ENCODE measurements at places on chromosomes 1 and 21.
A peak's percentile ranks its signal among the peaks of the same experiment; 100 is the strongest.

DNA sequence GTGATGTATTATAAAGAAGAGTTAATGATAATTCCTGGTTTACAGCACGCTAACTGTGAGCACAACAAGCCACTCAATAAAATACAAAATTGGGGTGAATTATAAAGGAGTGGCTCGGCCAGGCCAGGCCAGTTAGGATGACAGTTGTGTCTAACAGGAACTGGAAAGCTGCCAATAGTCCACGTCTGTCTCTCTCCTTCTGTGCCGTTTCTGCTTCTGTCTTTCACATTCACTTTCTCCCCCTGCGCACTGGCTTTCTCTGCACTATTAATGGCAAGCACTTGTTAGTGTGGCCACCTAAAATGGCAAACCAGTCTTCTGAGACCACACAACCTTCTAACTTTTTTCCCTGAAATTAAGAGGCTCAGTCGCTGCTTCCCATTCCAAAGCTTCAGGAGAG, 394.3 kb downstream of the NTNG1 start:
- no peak for DNase-seq

GRCh38 chr1:171912509-171913175, 71.3 kb downstream of the DNM3 start:
- no peak for DNase-seq

GRCh38 chr1:52306227-52307006, 59.6 kb downstream of the CC2D1B start:
- DNase-seq, result no peak

DNA sequence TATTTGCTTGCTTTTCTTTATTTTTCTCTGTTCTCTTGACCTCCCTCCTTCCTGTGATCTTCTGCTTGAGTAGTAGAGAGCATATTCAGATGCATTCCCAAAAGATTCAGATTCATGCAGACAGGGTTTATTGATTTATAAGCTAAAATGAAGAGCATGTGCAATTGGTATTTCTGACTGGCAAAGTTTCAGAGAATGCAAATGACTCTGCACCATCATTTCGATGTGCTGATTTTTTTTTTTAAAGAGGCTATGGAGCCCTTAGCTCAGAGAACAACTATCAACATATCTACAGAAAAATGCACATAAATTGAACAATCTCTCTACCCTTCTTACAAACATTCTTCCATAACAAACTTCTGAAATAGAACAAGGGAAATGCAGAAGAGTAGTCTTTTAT, 312.0 kb downstream of the VAV3 start:
- no peak for DNase-seq

DNA sequence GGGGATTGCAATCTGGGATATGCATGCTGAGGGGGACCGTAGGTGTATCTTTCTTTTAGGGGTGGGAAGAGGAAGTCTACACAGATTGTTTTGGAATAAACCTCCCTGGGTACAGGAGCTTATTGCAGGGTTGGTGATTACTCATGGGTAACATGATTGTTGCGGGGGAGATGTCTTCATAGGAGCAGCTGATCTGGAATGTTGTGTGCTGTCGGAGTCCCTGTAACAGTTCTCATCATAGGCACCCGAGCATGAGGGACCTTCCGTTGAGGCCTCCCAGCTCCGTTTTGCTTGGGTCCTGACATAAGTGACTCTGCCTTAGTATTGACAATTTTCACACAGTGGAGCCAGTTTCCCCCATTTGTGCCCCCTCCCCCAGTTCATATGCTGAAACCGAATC, 4.2 kb upstream of the PRXL2B start:
- no peak for DNase-seq

DNA sequence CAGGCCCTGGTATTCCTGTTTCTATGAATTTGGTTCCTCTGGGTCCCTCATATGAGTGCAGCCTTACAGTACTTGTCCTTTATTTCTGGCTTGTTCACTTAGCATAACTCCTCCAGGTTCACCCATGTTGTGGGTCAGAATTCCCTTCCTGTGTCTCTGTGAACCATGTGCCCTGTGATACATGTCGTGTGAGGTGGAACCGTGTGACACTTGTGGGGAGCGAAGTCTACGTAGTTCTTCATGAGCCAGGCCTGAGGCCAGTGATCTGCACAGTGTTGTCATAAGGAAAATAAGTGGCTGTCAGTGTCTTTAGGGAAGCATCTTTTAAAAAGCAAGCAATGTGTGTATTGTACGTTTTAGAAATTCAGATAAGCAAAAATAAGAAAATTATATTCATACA, 122.8 kb downstream of the GALNT2 start:
- no peak for DNase-seq

DNA sequence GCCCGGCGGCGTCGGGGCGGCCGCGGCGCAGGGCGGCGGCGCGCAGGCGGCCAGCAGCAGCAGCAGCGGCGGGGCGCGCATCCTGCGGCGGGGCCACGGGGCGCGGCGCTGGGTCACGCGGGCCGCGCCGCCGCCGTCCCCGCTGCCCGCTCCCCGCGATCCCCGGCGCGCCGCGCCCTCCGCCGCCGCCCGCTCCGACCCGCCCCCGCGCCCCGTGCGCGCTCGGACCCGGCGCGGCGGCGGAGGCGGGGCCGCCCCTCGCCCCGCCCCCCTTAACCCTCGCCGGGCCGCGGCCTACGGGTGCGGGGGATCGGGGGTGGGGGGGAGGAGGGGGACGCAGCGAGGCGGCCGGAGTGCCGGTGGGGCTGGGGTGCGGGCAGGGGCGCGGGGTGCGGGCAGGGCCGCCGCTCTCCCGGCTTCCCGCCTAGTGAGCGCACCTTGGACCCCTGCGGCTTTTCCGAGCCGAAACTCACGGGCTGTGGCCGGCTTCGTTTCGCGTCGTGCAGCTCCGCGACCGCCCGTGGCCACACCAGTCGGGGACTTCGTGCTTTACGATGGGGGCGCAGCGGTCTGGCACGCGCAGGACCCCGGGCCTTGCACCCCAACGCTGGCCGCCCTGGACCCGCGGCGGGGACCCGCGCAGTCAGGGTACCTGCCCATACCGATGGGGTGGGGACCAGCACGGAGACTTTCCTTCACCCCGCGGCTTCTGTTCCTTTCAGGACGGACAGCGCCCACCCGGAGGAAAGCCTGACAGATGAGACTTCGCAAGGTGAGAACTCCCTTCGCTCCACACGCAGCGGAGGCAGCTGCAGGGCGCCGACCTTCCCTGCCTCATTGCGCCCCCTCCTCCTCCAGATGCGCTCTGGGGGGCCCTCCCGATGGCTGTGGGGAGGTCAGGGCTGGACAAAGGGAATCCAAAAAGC, at the start of gene FNDC10:
FNDC10 (minus strand) TSS at position 201 of the 926 bp plus-strand sequence; CDS start at position 81, 120 bp downstream.
- no peak for DNase-seq

DNA sequence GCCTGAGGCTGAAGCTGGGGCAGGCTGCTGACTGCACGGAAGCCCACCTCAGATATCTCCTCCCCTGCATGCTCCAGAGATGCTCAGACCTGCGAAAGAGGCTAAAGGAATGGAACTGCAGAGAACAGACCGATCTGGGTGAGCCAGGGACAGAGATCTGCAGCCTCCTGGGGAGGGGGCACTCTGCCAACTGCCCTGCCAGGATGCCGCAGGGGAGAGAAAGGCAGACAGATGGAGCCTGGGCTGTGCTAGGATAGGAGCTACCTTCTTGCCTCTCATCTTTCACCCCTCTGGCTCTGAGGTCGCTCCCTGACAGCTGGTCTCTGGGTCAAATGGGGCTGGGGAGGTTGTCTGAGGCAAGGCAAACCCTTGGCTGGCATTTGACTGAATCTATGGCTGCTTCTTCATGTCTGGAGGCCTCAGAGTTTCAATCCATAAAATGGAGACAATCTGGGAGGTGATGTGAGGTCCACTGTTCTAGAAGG, 238.2 kb downstream of the GRIK3 start:
- DNase-seq, result no peak

DNA sequence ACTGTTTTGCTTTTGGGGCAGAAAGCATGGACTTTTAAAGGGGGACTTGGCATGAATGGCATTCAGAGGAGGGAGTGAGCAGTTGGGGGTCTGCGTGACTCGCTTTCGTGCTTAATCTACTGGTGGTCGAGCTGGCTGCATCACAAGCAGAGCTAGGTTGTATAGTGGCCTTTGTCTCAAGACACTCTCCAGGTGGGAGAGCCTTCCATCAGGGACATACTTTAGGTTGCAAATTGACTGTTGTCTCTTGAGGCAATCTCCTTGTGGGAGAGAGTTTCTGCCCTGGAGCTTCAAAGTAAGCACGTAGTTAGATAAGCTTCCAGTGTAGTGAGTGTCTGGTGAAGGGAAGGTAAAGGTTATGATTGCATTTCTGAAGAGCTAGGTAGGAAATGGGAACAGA, 93.9 kb downstream of the C1orf21 start:
- DNase-seq, result no peak

DNA sequence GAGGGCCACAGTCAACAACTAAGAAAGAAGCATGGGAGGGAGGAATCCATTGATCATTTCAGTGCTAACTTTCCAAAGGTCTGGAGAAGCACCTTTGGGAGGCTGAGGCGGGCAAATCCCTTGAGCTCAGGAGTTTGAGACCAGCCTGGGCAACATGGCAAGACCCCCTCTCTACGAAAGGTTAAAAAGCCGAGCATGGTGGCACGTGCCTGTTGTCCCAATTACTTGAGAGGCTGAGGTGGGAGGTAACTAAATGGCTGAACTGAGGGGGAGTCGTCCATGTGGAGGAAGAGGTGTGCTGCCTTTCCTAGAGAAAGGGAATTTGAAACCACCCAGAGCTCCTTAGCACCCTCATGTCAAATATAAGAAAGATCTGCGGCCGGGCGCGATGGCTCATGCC, 16.2 kb downstream of the MASP2 start:
- no peak for DNase-seq

DNA sequence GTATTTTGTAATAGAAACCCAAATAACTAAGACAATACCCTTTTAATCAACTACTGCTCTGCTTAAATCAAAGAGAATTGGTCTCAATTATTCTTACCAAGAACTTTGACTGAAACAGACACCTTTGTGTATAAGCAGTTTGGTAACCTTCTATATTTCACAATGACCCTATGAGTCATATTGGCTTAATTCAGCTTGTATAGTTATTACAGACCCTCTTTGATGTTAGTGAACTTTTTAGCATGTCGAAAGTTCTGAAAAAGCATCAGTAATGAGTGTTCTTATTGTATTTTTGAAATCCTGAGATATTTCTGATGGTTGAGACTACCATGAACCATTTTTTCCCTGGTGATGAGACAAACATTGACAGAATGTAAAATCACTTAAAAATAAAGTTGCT, 43.3 kb upstream of the RABGAP1L start:
- no peak for DNase-seq

GRCh38 chr1:115189814-115190539, 100.7 kb upstream of the TSPAN2 start:
- peak; percentile 83 for DNase-seq

DNA sequence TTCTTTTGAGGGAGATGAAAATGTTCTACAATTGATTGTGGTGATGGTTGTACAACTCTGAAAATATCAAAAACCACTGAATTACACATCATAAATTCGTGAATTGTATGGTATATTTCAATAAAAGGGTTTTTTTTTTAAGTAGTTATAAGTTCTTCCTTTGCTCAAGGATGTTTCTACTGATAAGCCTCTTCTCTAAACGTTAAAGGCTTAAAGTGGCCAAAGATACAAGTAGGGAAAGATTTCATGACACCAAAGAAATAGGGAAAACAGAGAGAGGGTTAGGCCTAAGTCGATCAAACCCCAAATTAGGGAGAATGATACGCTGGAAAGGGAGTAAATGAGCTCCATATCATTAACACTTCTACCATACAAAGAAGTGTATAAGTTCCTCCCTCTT, 4.1 kb downstream of the KDM5B start:
- DNase-seq, result no peak

- no peak for DNase-seq
Measured at GRCh38 chr1:247884797-247885413, 10.5 kb upstream of the OR2W3 start.

- no peak for DNase-seq
Measured at GRCh38 chr1:65247419-65248359, 61.7 kb upstream of the DNAJC6 start.

DNA sequence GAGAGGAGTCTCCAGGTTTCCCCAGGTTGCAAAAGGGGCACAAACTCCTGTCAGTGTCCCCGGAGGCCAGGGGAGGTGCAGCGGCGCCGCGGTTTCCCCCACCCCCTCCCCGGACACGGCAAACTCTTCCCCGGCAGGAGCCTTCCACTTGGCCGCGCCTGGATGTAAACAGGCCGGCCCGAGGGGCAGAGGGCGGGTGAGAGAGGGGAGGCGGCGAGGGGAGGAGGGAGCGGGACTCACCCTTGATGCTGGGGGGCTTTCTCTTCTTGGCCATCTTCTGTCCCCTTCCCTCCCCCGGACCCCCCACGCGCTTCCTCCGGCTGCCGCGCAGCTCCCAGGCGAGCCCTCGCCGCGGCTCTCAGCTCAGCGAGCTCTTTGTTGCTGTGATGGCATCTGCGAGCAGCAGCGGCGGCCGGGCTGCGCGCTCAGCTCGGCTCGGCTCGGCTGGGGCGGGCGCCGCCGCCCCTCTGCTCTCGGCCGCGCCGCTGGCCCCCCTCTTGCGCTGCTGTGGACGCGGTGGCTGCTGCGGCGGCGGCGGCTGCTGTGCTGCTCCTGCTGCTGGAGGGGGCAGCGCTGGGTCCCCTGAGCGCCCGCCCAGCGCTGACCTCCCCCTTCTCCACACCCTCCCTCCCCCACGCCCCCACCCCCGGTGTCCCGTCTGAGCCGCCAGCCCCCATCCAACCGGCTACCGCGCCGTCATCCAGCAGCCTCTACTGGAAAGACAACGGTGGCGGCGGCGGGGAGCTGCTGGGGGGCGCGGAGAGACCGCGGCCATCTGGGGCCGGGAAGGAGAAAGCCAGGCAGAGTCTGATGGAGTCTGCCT, 4.9 kb upstream of the SLC44A5 start:
- peak; percentile 58 for DNase-seq

DNA sequence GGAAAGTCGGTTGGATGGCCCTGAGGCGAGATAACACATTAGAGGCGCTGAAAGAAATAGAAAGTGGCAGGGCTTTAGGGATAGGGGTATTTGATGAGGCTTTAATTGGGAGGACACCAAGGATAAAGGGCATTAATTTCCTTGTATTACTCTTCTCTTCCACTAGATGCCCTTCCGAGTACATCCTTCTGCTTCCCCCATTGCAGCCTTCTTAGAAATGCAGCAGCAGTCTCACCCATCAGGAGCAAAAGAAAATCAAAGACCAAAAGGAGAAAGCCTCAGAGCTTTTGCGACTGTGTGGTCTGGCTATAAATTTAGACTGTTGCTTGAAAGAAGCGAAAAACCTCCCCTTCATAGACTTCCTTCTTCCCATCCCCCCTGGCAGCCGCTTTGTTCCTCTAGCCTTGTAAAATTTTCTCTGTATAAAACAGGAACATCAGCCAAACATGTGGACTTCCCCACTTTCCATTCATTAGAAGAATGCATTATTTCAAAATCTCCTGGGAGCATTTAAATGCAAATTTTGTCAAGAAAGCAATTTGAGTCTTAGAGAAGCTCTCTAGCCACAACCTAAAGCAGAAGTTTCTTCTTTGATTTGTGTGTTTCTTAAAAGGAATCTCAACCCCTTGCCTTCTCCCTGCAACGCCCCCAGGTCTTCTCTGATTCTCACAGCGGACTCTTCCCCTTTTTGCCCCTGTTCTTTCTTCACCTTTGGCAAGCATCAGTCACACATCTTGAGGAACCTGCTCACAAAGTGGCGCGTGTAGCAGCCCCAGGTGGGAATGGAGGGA, 76.6 kb downstream of the NDUFS5 start:
- peak; percentile 68 for DNase-seq

- DNase-seq, result peak; percentile 7
Measured at GRCh38 chr1:196372896-196373536, 235.2 kb downstream of the KCNT2 start.

GRCh38 chr1:189463166-189463565, 1014.5 kb downstream of the BRINP3 start:
- no peak for DNase-seq

- DNase-seq, result no peak
Measured at GRCh38 chr1:202005958-202006357, 4.4 kb upstream of the ELF3 start.
